ENCODE measurements at places on chromosomes 3 and 15. TPM values are rescaled to one million over a fixed set of nuclear protein-coding genes. Genes with fewer than 3 reads are reported as not detected.

DNA sequence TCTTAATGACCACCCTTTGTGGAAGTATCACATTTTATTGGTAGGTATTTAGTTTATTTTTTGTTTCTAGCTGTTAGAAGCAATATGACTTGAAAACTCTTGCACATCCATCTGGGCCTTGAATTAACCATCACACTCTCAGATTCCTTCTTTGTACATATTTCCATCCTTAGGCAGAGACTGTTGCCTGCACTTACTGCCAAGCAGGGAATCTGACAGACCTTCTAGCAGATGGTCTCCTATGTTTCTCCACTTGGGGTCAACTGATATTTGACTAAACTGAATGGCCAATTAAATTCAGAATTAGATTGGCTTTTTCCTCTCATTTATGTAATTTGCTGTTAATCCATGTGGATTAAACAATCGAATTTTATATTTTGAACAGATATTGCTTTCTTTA lies 324.9 kb upstream of the TGFBR2 start:
- DNase-seq, result no peak

DNA sequence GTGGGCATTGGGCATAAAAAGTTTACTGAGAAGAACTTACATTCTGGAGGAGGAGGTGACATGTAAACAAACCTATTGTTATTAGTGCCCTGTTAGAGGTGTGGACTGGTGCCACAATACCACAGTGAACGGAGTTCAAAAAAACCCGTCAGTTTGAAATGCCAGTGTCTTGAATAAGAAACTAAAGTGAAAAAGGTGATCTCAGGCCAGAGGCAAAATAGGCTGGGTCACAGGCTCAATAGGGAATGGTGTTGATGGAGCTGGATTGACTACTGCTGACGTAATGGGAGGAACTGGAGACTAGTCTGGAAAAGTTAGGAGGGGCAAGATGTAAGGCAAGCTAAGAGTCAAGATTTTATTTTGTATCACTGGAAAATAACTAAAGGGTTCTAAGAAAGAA lies 1.6 kb upstream of the DCBLD2 start:
- DNase-seq, result no peak

GRCh38 chr3:125266971-125267370 lies 54.4 kb upstream of the SLC12A8 start:
- DNase-seq, result no peak

DNA sequence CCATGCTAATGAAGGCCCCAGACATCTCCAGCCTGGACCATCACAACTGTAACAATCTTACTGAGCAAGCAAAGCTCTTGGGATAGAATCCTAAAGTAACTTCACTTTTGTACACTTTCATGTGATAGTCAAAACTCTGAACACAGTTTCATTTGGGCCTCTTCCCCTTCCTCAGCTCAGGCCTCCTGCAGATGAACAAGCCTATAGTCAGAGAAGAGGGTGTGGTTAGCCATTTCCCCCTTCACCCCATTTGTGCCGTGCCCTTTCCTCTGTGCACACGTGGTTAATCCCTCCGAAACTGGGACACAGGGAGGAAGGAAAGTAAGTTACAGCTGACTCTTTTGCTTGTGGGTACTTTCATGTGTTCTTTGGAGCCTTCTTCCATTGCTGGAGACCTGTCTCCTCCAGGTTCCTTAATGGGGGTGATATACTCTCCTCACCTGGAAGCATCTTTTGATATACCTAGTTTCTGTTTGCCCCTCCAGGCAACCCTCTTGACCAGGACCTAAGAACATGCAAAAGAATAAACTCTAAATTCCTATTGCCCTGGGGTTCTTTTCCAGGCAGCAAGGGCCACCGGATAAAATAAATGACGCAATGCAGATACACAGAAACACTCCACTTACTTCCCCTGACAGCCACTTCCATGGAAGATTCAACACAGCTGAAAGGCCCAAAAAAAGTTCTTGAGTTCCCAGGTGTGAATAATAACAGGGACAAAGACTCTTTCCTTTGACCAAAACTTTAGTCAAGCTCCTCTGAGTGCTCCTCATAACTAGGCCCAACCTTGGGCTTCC lies 29.6 kb upstream of the CSTA start:
- no peak for DNase-seq

DNA sequence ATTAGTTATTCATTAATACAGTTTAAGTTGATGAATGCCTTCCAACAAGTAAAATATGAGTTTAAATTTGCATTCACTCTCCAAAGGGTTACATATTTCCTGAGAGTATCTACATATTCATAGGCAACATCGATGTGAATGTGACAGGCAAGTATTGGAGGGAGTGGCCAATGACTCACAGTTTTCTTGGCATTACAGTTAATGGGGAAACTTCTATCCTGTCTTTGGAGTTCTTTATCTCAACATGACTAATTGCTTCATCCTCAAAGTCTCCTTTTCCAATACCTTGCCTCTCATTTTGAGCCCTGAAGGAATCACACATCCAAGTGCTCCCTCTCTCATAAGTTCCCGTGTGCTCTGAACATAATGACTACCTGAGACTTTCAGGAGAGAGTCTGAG lies 439.7 kb upstream of the FRG2C start:
- no peak for DNase-seq

- DNase-seq, result no peak
Observed at GRCh38 chr3:117750674-117751269, 1041.2 kb downstream of the TUSC7 start.

GRCh38 chr3:172179680-172180399 lies 140.5 kb downstream of the FNDC3B start:
- no peak for DNase-seq

- DNase-seq, result peak; percentile 15
Observed at GRCh38 chr15:48794697-48795134, 16.2 kb downstream of the CEP152 start.

GRCh38 chr3:52895418-52895817 lies 1.9 kb downstream of the STIMATE start:
- DNase-seq, result no peak

DNA sequence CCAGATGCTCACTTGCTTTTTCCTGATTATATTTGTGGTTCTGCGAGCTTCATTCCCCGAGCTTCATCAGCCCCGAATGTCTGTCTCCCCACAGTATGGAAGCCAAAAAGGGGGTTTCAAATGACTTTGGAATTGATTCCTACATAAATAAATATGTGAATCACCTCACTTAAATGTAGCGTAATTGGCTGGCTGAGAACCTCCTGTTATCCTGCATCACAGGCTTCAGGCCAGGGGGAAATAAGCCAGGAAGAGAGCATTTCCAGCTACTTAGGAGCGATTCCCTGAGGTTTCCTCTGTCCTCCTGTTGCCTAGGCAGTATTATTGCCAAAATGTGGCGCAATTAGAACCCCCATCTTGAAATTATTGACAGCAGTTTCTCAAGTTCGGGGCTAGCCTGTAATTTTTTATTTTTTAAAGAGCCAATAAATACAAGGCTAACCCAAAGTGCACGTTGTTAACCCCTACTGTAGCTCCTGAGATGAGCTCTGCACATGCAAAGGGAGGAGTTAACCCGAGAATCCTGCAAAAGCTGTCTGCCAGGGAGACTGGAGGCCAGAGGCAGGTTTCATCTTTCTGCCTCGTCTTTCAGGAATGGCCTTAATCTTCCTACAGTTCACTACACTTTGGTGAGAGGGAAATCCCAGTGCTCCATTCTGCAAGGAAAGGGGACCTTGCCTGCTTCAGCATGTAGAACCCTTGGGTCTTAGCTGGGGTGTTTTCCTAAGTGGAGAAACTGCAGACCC lies 148.2 kb downstream of the ADAMTS9 start:
- peak; percentile 30 for DNase-seq

GRCh38 chr15:66389859-66390381 lies 3.2 kb downstream of the MAP2K1 start:
- no peak for DNase-seq

DNA sequence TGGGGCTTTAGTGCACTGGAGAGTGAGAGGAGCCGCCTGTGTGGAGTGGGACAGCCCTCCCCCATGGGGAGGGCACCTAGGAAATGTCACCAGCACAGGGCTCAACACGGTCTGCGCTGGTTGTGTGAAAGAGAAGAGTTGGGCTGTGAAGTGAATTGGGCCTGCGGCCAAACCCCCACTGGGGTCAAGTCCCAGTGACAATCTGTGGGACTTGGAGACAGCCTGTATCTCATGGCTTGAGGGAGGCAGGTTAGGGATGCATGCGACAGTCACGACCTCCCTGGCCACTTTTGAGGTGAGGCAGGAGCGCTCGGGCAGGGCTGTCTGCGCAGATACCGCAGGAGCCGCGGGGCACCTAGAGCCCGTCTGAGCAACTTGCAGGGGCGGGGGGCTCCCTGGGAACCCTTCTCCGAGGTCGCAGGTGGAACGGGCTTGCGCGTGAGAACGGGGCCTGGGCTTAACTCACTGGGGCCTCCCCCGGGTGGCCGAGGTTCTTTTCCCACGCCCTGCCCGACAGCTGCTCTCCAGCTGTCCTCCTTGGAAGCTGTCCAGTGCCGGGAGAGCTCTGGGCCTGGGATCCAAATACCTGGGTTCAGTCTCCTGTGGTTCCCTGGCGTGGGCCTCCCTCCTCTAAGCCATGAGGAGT lies 77.4 kb downstream of the SNRK start:
- DNase-seq, result no peak

DNA sequence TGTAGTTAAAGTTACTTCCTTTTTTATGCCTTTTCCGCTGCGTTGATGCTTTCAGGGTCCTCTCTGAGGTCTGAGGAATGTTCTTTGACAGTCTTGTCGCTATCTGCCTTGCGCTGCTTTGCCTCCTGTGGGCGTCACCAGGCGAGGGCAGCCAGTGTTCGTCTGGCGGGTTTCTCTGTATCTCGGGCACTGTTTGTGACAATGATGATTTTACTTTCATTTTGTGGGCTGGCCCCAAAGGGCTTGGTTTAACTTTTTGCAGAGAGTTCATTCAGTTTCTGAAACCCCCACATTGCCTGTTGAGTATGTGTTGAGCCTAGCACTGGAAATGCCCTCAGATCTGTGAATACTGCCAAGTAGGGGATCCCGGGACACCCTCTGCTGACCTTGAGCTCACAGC lies 24.6 kb upstream of the SACM1L start:
- no peak for DNase-seq

DNA sequence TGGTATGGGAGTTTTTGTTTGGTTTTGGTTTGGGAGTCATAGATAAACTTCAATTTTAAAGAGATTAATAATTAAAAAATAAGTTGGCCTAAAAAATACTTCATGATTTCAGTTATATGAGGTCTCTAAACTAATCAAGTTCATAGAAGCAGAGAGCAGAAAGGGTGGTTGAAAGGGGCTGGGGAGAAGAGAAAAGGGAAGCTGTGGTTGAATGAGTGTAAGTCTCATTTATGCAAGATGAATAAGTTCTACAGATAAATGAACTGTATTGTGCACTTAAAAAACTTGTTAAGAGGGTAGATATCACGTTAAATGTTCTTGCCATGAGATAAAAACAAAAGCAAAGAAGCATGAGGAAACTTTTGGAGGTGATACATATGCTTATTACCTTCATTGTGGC lies 188.7 kb downstream of the NSUN3 start:
- DNase-seq, result no peak

- no peak for DNase-seq
Observed at GRCh38 chr15:98150084-98150483, 189.6 kb downstream of the ARRDC4 start.

DNA sequence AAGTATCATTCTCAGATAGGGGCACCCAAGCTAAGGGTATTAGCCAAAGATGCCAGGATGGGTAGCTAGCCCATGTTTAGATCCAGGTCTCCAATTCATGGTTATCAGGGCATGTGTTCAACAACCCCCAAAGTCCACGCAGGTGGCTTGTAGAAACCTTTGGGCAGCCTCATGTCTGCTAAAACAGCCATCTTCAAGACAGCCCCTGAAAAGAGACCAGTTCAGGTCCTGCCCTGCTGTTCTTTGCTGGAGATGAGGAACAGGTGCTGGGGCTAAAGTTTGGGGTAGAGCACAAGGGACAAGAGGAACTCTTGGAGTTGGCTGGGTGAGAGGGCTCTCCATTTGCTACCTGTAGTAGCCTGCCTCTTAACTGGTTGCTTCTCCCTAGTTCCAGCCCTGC lies 4.6 kb downstream of the PPM1M start:
- no peak for DNase-seq

DNA sequence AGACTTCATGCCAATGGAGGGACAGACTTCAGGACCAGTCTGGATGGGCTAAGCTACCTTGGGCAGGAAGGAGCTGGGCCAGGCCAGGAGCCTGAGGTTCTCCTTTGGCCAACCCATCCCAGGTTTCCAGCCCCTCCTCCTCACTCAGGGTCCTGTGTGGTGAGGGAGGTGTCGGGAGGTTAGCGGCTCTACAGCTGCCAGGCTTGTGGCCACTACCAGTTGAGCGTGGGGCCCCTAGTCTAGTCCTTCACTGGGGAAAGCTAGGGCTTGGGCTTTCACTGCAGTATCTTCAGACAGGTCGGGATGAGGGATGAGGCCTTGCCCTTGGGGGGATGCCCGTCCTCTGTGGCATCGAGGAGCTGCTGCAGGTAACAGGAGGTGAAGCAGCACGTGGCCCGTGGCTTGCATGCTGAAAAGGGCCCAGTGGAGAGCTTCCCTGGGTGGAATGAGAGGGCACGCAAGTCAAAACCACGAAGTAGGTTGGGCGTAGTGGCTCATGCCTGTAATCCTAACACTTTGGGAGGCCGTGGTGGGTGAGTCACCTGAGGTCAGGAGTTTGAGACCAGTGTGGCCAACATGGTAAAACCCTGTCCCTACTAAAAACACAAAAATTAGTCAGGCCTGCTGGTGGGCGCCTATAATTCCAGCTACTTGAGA lies 8.5 kb upstream of the FANCD2 start:
- DNase-seq, result peak; percentile 62

DNA sequence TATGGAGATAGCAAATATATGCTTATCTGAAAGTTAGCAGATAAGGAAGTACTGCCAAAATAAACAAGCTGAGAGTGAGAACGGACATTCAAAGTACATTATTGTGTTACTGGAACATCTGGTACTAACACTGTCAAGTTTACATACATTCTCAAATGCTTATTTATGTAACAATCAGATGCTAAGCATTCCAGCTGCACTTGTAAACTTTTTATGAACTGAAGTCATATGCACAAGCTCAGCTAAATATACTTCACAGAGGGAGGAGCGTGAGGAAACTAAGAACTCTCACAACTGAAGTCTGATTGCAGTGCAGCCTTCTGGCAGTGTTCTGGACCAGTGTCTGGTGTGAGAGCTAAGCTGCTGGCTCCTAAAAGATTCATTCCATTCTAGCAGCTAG lies 223.7 kb upstream of the NANOGP8 start:
- peak; percentile 48 for DNase-seq

GRCh38 chr3:111733856-111734255 lies 125.2 kb upstream of the PHLDB2 start:
- no peak for DNase-seq

SAXO2 gene
- 0.58 TPM for total RNA-seq

STAB1 gene
- not detected for total RNA-seq

MAP6D1 gene
- 1.0 TPM for total RNA-seq

SLC22A13 gene
- total RNA-seq, result not detected

ZNF770 gene
- 16.4 TPM for total RNA-seq

C3orf22 gene
- total RNA-seq, result not detected

KLHL40 gene
- total RNA-seq, result not detected

CDHR4 gene
- total RNA-seq, result not detected

SLC12A8 gene
- 126 TPM for total RNA-seq

GOLGA8M gene
- 0.95 TPM for total RNA-seq

CCR9 gene
- not detected for total RNA-seq

RBP2 gene
- total RNA-seq, result not detected

SMCO1 gene
- total RNA-seq, result not detected

CCK gene
- total RNA-seq, result not detected
